ENCODE measurements at places on chromosomes 7 and 10.

- DNase-seq, result no peak
Measured at GRCh38 chr7:154171422-154171821, 119.2 kb downstream of the DPP6 start.

DNA sequence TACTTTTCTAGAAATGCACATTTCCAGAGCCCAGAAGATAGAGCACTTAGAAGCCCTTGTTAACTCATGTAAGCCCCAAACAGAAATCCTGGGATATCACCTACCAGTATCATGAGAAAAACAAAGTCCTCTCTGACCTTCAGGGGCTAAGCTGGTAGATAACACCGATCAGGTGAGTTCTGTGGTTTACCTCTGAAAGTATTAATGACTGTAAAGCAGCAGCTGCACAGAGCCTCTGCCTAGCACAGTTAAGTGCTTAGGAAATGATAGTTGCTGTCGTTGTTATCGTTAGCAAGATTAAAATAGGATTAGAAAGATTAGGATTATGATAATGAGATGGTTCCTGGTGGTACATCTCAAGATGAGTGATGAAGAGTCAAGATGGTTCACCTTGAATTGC is 64.9 kb downstream of the PLXNA4 start:
- DNase-seq, result no peak

DNA sequence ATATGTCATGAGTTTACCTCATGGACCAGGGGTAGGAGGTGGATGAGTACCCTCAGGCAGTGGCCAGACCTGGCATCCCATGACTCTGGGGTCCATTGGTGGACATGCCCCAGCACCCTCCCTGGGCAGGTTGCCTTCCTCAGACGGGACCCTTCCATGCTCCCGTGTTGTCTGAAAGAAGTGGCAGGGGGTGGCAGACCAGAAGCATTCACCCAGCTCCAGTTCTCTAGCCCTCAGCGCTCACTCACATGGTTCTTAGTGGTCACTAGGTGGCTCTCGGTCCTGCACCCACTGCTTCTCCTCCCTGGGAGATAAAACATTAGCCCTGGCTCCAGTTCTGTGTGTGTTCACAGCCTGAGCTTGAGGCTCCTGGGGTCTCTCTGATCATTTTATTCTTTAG is 6.0 kb downstream of the RBP3 start:
- DNase-seq, result no peak

DNA sequence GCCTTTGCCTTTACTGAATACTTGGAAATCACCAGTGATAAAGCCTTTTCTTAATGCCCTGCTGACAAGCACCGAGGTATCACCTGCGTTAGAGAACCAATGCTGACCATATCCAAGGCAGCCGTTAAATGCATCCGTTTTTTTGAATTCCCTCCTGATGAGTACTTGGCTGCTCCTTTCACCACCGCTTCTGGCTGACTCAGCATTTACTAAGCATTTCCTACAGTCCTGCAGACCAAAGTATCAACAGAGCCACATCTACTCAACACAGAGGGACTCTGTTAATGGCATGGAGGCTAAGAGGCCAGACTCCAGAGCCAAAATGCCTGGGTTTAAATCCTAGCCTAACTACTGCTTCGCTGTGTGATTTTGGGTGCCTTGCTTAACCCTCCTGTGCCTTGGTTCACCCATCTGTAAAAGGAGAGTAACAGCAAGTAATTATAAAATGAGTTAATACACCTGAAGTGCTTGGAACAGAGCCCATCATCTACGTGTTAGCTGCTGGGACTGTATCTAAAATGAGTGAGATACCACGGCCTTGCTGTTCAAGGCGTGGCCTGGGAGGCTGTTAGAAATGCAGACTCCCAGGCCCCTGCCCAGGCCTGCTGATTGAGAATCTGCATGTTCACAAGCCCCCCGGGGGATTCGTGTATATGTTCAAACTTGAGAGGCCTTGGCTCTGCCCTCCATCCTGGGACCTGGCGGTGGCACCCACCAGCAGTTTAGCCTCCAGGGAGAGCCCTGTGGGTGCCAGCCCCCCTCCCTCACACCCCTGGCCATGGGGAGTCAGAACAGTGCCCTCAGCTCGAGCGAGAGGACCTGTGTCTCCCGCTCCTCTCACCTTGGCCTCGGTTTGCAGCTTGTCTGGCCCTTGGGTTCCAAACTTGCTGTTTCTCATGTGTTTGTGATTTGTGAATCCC is 30.8 kb upstream of the EFCAB10 start:
- no peak for DNase-seq

DNA sequence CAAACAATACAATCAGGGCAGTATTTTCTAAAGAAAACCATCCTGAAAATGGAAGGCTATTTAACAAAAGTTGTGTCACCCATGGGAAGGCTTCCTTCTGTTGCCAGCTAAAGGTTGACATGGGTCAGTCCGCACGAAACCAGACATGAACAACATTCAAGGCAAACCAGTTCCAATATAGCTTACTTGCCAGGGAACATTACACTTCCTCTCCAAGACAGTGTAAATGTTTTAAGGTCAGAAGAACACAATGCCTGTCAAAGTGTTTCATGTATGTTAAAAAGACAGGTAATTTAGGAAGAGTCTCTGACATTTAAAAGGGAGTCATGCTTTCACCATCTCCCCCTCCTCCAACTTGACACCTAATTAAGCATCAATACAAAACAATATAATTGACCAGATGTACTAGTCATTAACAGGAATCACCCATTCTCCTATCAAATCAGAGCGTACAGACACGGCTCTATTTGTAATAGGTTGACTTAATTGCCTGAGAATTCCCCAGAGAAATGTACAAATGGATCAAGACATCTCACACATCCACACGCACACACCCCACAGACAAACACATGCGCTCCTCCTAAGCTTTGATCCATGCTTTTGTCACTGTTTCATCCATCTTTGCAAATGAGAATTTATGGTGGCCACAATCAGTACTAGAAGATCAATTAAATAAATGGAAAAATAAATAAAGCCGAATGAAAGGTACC is 69.5 kb downstream of the CACNA2D1 start:
- DNase-seq, result no peak
